ENCODE measurements at places on chromosomes 3 and 15. TPM values are rescaled to one million over a fixed set of nuclear protein-coding genes. Genes with fewer than 3 reads are reported as not detected.

CSK gene
- 55.2 TPM for total RNA-seq

RTP1 gene
- not detected for total RNA-seq

SPTSSB gene
- 0.20 TPM for total RNA-seq

C15orf62 gene
- not detected for total RNA-seq

NPAP1 gene
- not detected for total RNA-seq

EPHB3 gene
- total RNA-seq, result 6.9 TPM

ZFAND6 gene
- 103 TPM for total RNA-seq

Measured in smooth muscle cell of the pulmonary artery (primary cell).